Melanocyte of skin (primary cell): ENCODE measurements at places on chromosomes 5 and 9. TPM values are rescaled to one million over a fixed set of nuclear protein-coding genes. Genes with fewer than 3 reads are reported as not detected.

AJM1 gene
- 0.33 and 0.62 TPM in 2 replicates for total RNA-seq

SLC25A48 gene
- 0.67 TPM in 1 of 2 replicates, not detected in the other for total RNA-seq

NUTM2G gene
- not detected in 2 replicates for total RNA-seq

C5orf22 gene
- total RNA-seq = 39.2 and 213 TPM in 2 replicates

CTNND2 gene
- total RNA-seq = under 0.01 TPM in 1 of 2 replicates, not detected in the other

SHISAL2B gene
- not detected in 2 replicates for total RNA-seq

CDX1 gene
- total RNA-seq = not detected in 2 replicates

SHOC1 gene
- under 0.01 and 0.46 TPM in 2 replicates for total RNA-seq

S1PR3 gene
- total RNA-seq = 1.8 and 2.1 TPM in 2 replicates

CCDC107 gene
- 9.3 and 9.9 TPM in 2 replicates for total RNA-seq

DMGDH gene
- total RNA-seq = 2.1 and 2.2 TPM in 2 replicates
